Trophoblast cell (in vitro differentiated cells and primary cell): ENCODE measurements at places on chromosomes 2 and 18.
A peak's percentile ranks its signal among the peaks of the same experiment; 100 is the strongest.

- peak; percentile 44 for DNase-seq
These were observed 7.6 kb upstream of the MSTN start for GRCh38 chr2:190069936-190070696.

- peak; percentile 80 for DNase-seq
These were observed 30.3 kb upstream of the SLC30A6 start for GRCh38 chr2:32135409-32135808.

- DNase-seq: no peak
These were observed 69.9 kb downstream of the RHBDD1 start for GRCh38 chr2:226905718-226906117.

- DNase-seq: no peak
These were observed 296.9 kb upstream of the CYRIA start for GRCh38 chr2:16962505-16962904.

DNA sequence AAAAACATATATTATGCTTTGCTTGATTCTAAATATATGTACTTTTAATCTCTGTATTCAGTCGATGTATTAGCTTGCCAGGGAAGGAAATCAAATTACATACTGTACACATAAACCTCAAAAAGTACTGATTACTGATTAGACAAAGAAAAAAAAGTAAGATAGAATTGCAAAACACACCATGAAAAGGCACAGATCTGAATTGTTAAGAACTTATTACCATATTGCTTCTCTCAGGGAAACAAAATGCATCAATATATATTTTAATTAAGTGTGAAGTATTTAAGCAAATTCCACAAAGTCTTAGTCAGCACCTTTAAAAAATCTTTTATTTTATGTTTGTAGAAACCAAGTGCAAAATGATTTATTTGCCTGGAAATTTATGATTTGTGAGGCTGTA, 309.3 kb downstream of the RNF144A start:
- no peak for DNase-seq

GRCh38 chr2:151569167-151569566, 159.5 kb downstream of the RIF1 start:
- peak; percentile 94 for DNase-seq

DNA sequence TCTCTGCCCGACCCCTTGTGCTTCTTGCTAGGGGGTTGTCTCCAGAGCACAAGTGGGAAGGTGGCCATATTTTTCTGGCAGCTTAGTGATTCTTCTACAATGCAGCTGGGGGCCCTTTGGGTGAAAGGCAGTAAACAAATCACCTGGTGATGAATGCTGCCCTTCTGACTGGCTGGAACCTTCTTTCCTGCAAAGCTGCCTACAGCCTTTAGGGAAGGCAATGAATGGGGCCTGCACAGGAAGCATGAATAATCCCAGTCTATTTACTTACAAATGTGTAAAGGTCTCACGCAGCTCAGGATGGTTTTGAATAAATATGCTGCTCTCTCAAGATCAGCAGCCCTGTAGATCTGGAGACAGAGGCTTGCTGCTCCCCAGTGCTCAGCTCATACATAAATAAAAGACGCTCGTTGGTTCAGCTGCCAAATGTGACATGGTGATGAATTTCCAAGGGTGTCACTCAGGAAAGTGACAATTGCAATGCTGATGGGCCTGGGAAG, 289.2 kb downstream of the TDRD15 start:
- DNase-seq: no peak

DNA sequence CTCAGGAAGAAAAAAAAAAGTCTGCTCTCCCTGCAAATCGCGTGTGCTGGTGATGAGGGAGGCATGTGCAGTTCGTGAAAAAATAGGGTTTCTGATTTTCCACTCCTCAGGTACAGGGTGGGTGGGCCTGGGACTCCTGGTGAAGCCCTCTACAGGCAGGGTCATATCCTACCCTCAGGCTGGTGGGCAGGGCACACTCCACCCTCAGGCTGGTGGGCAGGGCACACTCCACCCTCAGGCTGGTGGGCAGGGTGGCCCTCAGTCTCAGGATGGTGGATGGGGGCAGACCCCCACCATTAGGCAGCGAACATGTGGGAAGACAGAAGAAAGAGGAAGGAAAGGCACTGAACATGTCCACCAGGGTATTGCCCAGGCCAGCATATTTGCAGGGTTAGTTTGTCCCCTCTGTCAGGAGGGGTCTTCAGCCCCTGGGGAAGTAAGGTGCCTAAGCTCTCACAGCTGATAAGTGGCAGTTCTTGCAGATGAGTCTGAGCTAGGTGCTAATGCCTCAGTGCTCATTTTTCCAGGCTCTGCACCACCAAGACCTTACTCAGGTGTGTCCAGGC, 95.2 kb upstream of the RAB6C start:
- no peak for DNase-seq

GRCh38 chr2:115946341-115946740, 1503.9 kb downstream of the DPP10 start:
- no peak for DNase-seq
